GM20000 (cell line): ENCODE measurements at places on chromosomes 7 and 10.

DNA sequence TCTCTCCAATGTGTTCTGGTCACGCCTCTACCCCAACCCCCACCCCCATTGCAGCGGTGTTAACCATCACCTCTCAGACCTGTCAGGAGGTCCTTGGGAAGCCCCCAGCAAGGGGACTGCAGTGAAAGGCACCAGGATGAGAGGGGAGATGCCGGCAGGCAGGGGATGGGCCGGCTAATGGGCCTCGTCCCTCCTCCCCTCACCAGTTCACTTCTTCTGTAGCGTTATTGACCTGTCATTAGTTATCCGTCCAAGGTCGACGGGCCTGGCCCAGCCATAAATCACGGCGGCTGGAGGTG lies 18.8 kb downstream of the POLL start:
- no peak for DNase-seq

DNA sequence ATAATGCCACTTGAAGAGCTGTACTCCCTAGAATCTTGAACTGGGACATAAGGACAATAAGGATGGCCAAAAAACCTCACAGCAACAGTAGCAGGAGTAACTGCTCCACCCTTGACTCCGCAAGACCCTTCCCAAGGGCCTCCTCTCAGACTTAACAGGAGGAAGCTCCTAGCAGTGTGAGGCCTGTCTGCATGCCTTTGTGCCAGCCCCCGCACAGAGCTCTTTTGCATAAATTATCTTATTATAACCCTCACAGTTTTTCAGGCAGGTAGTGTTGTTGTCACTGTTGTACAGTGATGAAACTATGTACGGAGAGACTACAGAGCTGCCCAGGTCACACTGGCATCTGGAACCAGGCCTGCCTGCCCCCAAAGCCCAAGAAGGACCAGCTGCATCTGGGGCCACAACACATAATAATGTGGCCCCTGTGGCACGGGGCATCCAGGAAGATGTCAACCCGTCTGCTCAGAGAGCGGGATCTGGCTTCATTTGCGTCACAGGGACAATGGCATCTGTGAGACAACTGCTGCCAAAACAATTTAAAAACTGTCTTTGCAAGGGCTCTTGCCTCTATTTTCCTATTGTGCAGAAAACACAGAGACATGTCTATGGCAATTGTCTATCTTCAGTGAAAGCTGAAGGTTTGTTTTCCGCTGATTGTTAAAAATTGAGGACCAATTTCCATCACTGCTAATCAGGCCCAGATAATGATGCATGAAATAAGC lies 249.3 kb upstream of the GRB10 start:
- no peak for DNase-seq

DNA sequence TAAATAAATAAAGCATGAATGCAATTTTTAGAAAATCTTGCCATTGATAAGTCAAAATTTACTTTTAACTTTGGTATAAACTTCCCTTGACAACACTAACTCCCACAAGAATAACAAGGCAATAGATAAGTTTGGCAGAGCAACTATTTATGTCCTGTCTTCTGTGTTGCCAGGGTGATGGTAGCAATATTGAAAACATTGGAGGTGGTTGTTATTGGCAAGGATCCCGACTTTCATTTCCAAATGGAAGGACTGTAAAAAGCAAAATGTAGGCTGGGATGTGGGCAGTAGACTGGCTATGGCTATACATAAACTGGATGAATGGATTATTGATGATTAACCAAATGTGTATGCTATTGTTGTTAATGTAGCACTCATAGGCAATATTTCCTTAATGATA lies 134.9 kb upstream of the CACNA2D1 start:
- DNase-seq, result no peak

GRCh38 chr7:70347463-70348254 lies 749.4 kb downstream of the AUTS2 start:
- peak; percentile 35 for DNase-seq

DNA sequence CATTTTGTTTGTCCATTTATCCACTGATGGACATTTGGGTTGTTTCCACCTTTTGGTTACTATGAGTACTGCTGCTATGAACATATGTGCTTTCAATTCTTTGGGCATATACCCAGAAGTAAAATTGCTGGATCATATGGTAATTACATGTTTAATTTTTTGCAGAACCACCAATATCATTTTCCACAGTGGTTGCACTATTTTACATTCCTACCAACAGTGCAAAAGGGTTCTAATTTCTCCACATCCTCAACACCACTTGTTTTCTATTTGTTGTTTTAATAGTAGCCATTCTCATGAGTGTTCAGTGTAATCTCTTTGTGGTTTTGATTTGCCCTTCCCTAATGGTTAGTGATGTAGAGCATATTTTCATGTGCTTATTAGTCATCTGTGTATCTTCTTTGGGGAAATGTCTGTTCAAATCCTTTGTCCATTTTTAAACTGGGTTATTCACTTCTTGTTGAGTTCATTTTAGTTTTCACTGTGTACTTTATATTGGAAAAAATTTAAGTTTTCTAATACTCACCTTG lies 101.9 kb downstream of the HIBADH start:
- DNase-seq, result no peak

DNA sequence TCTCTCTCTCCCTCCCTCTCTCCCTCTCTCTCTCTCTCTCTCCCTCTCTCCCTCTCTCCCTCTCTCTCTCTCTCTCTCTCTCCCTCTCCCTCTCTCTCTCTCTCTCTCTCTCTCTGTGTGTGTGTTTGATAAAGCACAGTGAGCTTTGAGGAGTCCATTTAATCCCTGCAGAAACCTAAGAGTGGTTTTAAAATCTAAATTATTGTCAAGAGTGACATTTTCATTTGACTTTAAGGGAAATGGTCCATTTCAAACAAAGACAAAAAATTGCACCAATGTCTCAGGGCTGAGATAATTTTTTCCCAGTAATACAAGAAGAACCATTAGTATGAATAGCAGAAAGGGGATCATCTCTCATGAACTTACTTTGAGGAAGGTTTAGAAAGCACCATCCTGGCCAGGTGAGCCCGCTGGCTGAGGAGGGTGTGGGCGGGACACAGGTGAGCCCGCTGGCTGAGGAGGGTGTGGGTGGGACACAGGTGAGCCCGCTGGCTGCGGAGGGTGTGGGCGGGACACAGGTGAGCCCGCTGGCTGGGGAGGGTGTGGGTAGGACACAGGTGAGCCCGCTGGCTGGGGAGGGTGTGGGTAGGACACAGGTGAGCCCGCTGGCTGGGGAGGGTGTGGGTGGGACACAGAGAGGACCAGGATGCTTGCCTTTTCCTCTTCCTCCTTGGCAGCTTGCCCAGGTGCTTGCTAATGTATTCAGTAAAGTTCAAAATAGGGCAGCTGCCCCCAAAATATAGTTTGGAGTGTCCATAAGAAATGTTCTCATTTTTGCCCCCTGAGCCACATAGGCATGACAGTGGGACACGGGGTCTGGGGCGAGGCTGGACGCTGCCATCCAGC lies 125.0 kb downstream of the DNAJB6 start:
- DNase-seq, result no peak

GRCh38 chr7:137454767-137455166 lies 111.2 kb upstream of the PTN start:
- no peak for DNase-seq

- no peak for DNase-seq
Measured at GRCh38 chr7:74526780-74527179, 73.1 kb downstream of the GTF2IRD1 start.

DNA sequence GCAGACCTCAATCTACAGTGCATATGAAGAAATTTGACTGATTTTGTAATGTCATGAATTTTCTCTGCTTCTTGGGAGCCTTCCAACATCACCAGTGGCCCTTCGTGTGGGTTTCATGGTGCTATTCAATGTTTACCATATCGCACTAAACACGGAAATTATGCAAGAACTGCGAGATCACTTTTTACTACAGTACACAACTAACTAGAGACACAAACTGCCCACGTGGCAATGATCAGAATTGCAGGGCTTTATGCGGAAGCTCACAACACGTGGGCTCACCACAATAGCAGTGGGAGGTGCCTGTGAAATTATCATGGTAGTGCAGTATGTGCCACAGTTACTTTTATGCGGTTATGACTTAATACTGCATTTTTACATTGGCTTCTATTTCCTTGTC lies 449.7 kb upstream of the KLF6 start:
- DNase-seq, result no peak

DNA sequence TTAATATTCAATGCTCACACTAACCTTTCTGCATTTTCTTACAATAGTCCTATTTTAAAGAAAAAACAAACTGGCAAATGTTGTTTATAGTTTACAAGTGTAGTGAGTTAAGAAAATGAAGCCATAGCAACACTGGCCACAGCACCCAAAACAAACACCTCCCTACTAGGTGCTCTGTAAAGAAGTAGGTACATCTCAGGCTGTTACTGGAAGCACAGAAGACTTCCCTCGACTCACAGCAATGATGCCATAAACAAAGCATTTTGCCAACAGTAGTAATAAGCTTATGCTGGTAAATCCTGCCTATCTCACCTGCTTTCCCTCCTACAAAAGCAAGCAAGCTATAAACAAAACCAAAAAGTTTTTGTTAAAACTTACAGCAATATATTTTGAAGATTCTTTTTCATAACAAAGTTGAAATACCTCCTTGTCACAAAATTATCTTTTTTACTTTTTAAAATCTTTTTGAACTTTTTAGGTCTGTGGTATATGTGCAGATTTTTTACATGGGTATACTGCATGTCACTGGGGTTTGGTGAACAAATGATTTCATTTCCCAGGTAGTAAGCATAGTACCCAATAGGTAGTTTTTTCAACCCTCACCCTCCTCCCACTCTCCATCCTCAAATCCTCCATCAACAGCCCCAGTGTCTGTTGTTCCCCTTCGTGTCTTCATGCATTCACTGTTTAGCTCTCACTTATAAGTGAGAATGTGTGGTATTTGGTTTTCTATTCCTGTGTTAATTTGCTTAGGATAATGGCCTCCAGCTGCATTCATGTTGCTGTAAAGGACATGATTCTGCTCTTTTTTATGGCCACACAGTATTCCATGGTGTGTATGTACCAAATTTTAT lies 28.4 kb downstream of the COA1 start:
- DNase-seq, result no peak

GRCh38 chr10:102834143-102834542 lies 3.1 kb downstream of the CYP17A1 start:
- DNase-seq, result no peak

GRCh38 chr10:71964743-71965515 lies 734 bp downstream of the CHST3 start:
- no peak for DNase-seq
